Fibroblast of the aortic adventitia (primary cell): ENCODE measurements at places on chromosomes 5 and 9.

DNA sequence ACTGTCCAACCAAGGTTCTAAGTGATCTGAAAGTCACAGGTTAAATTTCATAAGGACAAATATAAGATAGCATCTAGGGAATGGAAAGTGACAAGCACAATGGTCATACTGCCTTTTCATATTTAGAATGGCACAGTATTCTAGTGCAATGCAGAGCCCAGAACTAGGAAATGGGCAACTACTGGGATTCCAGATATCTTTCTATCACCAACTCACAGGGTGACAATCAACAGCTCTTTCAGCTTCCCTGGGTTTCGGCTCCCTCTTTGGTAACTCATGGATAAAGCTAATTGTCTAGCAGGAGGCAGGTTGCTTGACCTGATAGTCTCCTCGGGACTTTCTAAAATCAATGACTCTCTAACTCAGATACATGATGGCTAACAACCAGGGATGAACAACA, 60.4 kb downstream of the NR3C1 start:
- DNase-seq, result no peak

DNA sequence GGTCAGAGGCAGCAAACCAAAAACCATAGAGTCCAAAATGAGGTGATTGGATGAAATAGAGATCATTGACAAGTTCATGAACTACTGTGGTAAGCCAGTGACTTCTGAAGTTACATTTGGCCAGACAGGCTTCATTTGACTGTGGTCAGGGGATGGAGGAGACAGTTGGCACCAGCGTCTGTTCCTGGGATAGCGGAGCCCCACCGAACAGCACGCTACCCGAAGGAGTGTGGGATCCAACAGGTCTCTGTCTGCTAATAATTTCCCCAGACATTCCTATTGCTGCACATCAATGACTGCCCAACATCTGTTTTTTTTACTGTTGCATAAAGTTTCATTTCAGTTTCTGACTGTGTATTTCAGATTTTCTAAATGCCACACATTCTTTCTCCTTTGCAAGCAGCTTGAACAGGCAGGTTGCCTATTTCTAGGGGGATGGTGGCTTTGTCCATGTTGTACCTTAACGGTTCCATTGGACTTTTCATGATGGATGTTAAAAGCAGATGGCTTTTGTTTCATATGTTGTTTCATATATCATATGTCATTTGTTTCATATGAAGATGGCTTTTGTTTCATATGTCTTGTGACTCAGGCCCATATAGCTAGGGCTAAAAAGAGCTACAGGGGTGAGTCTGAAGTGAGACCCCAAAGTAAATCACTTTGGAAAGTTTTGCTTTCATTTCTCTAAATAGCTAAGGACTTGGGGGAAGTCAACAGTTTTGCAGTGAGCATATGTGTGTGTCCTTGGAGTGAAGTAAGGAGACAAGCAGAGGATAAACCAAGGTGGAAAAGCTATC, 180.8 kb downstream of the GOLPH3 start:
- DNase-seq, result peak; percentile 64

DNA sequence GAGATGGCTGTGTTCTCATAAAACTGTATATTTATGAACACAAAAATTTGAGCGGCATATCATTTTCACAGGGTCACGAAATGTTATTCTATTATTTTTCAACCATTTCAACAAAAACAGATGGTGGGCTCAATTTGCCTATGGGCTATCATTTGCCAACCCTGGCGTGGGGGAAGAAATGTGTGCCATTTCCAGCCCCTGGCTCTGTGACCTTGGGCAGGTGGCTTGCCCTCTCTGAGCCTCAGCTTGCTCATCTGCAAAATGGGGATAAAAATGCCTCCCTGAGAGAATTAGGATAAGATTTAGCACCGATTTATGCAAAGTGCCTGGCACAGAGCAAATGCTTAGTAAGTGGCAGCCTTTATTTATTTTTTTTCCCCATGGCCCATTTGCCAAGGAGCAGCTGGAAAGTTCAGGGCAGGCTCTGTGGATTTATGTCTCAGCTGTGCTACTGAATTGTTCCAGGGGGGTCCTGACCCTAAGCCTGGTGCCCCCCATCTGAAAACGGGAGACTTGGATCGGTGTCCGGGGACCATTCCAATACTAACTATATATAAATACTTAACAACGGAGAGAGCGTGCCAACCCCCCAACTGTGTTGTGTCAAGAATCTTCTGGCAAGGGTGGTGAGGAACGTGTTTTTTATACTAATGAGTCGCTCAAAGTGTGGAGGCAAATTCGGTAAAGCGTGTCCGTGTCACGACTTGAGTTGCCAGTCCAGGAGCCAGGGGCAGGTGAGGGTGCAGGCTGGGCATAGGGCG, 34.5 kb downstream of the HRH2 start:
- no peak for DNase-seq

DNA sequence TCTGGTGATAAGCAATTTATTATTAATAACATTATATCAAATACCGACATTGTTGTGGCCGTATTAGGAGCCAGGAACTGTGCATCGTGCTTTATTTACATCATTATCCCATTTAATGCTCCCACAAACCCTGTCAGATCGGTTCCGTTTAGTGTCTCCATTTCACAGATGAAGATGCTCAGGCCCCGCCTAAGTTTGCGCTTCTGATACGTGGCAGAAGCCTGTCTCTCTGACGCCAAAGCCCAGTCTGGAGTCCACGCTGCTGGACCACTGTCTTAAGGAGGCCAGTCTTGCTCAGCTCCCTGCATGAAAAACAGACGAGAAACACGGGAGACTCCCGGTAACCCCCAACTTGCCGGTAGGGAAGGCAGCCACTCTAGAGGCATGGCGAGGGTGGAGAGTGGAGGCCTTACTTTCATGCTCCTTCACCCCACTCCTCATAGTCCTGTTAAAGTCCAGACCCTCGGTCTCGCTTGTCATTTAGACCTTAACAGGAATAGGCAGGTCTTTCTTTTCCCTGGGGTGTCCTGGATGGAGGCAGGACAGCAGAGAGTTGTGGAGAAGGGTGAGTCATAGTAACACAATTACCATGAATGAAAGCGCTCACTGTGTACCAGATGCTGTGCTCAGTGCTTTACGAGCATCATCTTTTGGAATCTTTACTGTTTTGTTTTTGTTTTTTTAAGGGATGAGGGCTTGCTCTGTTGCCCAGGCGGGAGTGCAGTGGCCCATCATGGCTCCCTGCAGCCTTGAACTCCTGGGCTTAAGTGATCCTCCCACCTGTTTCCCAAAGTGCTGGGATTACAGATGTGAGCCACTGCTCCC, 872 bp downstream of the TXNDC15 start:
- DNase-seq, result peak; percentile 84

DNA sequence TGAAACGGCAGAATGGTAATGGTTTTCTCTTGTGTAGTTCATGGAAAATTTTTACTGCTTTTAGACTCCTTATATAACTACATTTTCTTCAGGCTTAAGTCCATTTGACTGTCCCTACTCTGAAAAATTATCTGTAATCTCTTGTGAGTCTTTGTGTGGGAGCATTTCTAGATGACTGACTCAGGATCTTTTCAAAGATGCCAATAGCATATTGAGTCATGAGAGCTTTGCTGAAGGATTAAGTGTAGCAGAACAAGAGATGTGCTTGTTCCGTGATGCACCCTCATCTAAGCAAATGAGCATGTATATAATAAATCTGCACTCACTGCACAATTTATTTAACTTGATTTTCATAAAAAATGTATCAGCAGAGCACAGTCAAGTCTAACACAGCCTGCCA, 298.7 kb upstream of the CDH6 start:
- DNase-seq, result peak; percentile 6

DNA sequence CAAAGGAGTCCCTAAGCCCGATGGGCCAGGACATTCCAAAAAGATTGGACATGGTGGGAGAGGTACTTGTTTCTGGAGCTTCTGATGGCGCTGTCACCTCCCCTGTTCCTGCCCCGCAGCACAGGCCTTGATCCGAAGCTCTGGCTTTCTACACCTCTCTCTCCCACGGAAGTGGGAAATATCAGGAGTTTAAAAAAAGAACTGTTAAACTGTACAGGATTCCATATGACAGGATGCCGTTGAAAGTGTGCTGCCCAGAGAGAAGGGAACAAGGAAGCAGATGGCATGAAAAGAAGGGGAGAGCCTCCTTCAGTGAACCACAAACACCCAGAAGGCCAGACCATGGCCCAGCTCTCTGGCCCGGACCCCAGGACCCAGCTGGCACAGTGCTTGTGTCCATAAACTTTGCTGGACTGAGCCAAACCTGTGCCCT, 26.8 kb upstream of the SLC2A8 start:
- no peak for DNase-seq

- DNase-seq, result peak; percentile 30
These were observed 764 bp downstream of the ANKRA2 start for GRCh38 chr5:73564675-73565074.

DNA sequence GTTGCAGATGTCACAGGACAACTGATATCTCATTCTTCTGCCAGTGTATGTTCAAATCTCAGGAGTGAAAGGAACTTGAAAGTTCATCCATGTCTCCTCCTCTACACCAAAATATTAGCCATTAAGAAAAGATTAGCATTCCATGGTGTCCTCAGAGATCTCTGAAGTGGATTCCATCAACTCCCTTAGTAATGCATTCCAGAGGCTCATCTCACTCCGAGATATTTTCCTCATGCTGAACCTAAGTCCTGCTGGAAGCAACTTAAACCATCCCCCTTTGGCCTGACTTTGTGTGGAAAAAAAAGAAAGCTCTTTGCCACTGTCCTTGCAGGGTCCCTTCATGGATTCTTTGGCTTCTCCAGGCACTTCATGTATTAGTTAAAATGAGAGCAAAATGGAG, 155.7 kb upstream of the ZNF462 start:
- DNase-seq, result no peak

DNA sequence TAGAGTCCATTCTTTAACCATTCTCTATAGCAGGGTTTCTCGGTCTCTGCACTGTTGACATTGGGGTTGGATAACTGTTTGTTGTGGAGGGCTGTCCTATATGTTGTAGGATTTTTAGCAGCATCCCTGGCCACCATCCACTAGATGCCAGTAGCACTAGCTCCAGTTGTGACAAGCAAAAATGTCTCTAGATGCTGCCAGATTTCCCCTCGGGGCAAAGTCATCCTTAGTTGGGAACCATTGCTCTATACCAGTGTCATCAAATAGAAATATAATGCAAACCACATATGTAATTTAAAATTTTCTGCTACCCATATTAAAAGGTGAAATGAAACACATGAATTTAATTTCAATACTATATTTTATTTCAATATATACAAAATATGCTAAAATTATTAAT, 2.9 kb downstream of the TTC23L start:
- no peak for DNase-seq

- peak; percentile 59 for DNase-seq
These were observed 133.0 kb downstream of the EBF1 start for GRCh38 chr5:158966716-158967115.

DNA sequence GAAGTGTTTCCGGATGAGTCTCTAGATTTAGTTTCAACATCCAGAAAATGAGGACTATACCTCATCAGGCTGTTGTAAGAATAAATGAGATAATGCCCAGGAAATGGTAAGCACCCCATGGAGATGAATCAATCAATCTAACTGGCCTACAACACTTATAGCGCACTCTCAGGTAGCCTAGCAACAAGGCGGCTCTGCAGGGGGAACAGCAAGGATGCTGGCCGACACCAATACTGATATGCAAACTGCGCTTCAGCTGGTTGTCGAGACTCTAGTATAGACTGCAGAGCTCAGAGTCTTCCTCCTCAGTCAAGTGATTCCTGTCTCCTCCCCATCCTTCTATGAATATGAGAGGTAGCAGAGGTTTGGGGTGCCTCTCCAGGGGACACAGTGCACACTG, 218.8 kb upstream of the WWC1 start:
- DNase-seq, result no peak

GRCh38 chr9:137688725-137689124, 69.9 kb downstream of the EHMT1 start:
- DNase-seq, result no peak

DNA sequence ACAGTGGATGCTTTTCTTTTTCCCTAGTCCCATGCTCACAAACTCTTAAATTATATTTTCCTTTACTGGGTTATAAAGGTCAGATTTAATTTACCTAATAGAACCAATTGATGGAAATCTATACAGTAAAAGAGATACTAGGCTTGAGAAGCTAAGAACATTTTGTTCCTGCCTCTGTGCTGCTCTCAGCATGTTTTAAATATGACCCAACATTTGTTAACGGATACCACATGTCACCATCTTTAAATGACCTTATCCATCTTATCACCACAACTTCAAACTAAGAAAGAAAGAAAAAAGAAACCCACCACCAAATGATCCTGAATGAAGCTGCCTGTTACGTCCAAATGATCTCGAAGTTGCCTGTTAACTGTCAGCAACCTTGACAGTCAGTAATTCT, 334.7 kb upstream of the ZNF608 start:
- no peak for DNase-seq

- no peak for DNase-seq
These were observed 6.0 kb downstream of the CD74 start for GRCh38 chr5:150406723-150407095.

- peak; percentile 50 for DNase-seq
These were observed 261.5 kb downstream of the FANCC start for GRCh38 chr9:95055851-95056551.

DNA sequence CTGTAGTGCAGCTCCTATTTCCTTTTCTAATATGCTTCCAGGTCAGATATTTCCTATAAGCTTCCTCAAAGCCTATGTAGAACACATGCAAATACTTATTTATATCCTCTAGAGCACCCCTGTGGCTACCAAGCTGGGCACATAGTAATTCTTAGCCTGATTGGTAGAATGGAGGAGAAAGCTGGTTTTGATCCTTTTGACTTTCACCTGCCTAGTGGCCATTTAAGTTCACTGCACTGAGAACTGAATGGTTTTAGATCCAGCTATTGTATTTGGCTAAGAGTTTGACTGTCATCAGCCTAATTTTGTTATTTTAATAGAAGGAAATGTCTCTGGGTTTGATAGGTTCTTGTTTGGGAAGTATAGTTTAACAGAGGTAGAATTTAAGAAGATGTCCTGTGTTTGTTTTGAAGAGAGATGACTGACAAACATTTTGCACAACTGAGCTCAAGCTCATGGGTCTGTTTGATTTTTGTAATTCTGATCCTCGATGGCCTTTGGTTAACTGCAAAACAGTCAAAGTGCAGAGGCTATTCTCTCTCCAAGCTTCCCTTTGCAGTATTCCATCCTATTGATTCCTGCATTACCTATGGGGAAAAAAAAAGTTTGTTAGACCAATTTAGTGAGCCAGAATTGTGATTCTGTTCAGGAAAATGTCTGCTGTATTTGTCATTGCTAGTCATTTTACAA, 85.4 kb downstream of the KCNN2 start:
- DNase-seq, result no peak

- DNase-seq, result no peak
These were observed 139.9 kb upstream of the PRLR start for GRCh38 chr5:35369965-35370790.

- no peak for DNase-seq
These were observed 10.8 kb downstream of the C9orf50 start for GRCh38 chr9:129610213-129610472.
